Smooth muscle cell of the pulmonary artery (primary cell): ENCODE measurements at places on chromosomes 1 and 21. TPM values are rescaled to one million over a fixed set of nuclear protein-coding genes. Genes with fewer than 3 reads are reported as not detected.

Gene MYOG
- not detected in 2 replicates for total RNA-seq

Gene LCE2C
- not detected in 2 replicates for total RNA-seq

Gene BRINP2
- 0.07 TPM in 1 of 2 replicates, not detected in the other for total RNA-seq

Gene CLCNKA
- total RNA-seq, result 0.33 TPM in 1 of 2 replicates, not detected in the other

Gene OPRD1
- total RNA-seq, result under 0.01 and 0.13 TPM in 2 replicates

Gene KLF17
- 0.13 TPM in 2 replicates for total RNA-seq

Gene CFH
- 317 and 365 TPM in 2 replicates for total RNA-seq

Gene GPR37L1
- total RNA-seq, result 0.03 TPM in 1 of 2 replicates, not detected in the other

Gene SPATA17
- total RNA-seq, result 0.66 and 1.2 TPM in 2 replicates

Gene XCL2
- total RNA-seq, result not detected in 2 replicates

Gene IVL
- total RNA-seq, result not detected in 2 replicates

Gene GJA9
- 0.07 TPM in 1 of 2 replicates, not detected in the other for total RNA-seq
